ENCODE measurements at places on chromosomes 5 and 9. TPM values are rescaled to one million over a fixed set of nuclear protein-coding genes. Genes with fewer than 3 reads are reported as not detected.

DNA sequence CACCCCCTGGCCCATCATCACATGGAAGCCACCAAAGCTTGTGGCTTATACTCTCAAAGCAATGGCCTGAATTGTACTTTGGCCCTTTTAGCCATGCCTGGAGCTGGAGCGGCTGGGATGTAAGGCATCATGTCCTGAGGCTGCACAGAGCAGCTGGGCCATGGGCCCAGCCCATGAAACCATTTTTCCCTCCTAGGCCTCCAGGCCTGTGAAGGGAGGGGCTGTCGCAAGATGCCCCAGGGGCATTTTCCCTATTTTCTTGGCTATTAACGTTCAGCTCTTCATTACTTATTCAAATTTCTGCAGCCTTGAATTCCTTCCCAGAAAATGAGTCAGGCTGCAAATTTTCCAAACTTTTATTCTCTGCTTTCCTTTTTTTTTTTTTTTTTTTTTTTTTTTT is 27.7 kb downstream of the FST start:
- DNase-seq, result no peak

DNA sequence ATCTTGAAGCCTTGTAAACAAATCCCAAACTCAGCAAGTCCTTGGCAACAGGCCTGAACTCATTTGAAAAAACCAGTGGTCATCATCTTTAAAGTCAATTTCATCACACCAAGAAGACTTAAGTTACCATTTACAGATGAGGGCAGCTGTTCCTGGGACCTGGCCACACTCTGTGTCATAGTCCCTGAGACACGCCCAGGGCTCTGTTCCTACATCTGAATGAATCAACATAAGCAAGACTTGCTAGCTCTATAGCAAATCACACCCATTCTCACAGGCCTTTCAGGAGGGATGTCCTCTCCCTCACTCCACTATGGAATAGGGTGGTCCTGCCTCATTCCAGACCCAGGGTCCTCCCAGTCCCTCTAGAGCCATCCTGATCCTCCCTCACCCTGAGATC is 142.8 kb downstream of the NSG2 start:
- DNase-seq, result no peak

DNA sequence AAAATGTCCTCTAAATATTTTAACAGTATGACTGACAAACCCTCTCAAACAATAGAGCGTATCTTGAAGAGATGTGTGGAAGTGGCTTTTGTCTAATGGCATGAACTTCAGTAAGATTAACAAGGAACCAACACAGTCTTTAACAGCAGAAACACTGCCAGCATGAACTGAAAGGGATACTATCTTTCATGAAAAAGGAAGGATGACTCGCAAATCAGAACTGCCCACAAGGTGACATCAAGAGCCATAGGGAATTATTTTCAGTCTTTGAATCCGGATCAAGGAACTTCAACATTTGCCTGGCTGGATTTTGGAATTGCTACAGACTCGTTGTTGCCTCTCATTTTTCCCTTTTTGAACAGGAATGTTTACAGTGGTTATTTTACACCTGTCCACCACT is 5.1 kb upstream of the HEXB start:
- no peak for DNase-seq

GRCh38 chr5:39020458-39020857 is 53.7 kb downstream of the RICTOR start:
- no peak for DNase-seq

DNA sequence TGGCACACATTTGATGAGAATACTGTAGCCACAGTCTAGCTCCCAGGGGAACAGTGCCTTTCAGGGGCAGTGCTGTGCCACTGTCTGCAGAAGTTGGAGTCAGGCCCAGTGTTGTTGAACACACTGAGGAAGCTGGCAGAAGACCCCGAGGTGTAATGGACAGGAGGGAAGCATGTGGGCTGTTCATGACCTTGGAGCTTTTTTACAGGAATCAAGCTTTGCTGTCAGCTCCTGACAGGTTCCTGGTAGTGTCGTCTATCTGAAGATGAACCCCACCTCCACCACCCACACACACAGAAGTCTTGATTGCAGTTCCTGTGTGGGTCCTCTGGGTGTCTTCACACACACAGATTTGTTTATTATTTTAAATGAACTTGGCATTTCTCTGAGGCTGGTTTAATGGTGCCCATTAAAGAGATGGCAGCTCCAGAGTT is 40.3 kb upstream of the TNFAIP8 start:
- DNase-seq, result no peak

GRCh38 chr5:124260921-124261515 is 485.4 kb downstream of the ZNF608 start:
- DNase-seq, result no peak

GRCh38 chr5:168962306-168962705 is 338.6 kb downstream of the SLIT3 start:
- DNase-seq, result no peak

- DNase-seq, result no peak
Observed at GRCh38 chr5:3002230-3002629, 250.8 kb upstream of the IRX2 start.

DNA sequence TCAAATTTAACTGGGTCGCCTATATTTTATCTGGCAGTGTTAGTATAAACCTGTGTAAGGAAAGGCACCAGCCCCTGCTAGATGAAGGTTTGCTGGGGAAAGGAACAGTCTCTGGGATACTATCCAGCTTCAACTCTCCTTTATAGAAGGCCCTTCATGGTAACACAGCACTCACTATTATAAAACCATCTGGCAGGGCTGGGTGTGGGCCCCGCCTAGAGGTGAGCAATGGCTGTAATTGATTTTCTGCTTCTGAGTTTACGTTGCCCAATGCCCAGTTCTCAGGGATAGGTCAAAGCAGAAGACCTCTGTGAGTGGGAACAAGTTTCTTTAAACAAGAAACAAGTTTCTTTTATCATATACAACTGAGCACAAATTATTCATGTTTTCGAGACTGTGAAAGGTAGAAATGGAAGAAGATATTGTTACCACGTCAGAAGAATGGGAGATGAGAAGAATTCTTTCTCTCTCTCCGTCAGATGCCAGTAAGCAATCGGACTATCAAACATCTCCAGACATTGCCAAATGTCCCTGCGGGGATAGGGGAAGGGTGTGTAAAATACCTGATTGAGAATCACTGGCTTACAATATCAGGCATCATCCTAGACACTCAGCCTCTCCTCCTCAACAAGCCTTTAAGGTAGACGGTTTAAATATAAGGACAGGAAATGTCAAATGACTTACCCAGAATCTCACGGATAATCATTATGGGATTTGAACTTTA is 205.9 kb downstream of the PDZD2 start:
- no peak for DNase-seq

GRCh38 chr5:1490376-1490775 is 33.4 kb downstream of the LPCAT1 start:
- DNase-seq, result no peak

DNA sequence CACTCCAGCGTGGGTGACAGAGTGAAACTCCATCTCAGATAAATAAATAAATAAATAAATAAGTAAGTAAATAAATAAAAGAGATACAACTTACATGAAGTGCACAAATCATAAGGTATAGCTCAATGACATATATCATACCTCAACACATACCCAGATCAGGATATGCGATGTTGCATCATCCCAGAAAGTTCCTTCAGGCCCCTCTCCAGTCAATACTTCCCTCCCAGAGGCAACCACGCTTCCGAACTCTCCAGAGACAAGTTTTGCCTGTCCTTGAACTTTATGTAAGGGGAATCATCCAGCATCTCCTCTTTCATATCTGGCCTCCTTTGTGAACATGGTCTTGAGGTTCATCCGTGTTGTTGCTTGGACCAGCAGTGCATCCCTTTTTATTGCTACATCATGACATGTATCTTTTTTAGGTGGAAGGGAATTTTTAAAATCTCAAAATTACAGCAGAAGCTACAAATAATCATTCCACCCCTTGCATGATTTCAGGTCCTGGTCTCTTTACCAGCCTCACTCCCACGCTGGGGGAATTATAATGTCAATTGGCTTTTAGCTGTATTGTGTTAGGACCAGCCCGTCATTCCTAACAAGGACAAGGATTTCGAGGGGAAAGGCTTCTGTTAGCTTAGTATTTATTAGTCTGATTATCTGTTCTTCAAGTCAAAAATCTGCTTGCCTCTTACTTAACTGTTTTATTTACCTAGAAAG is 32.9 kb upstream of the AOPEP start:
- DNase-seq, result no peak

DNA sequence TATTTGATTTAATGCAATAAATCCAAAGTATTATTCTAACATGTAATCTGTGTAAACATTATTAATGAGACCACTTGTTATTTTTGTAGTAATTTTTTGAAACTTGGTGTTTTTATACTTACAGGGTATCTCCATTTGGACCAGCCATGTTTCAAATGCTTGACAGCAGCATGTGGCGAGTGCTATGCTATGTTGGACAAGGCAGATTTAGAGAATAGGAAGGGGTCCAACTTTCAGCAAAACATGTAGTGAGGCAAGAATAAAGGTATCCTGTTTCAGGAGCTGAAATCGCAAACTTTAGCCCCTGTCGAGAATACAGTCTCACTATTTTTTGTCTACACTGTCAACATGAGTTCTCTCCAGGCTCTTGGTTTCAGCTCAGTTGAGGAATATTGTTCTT is 33.7 kb downstream of the SNX24 start:
- no peak for DNase-seq

GRCh38 chr9:85414390-85414789 is 327.4 kb downstream of the AGTPBP1 start:
- DNase-seq, result no peak

- no peak for DNase-seq
Observed at GRCh38 chr9:81976351-81976750, 12.2 kb upstream of the SPATA31D1 start.

DNA sequence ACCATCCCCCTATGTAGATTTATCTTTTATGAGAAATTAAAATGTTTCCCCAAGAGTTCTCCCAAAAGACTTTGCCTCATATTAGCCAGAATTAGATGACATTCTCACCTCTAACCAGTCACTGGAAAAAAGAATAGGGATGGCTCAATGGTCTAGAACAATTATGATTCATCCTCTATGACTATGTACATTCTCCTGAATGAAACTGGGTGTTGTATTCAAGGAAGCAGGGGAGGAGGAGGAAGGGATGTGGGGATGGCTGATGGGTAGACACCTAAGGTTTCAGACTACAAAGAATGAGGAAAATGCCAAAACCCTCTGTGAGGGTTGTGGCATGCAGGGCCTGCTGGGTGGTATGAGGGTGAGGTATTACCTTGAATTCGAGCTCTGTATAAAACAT is 49.5 kb upstream of the BRINP1 start:
- DNase-seq, result no peak

DNA sequence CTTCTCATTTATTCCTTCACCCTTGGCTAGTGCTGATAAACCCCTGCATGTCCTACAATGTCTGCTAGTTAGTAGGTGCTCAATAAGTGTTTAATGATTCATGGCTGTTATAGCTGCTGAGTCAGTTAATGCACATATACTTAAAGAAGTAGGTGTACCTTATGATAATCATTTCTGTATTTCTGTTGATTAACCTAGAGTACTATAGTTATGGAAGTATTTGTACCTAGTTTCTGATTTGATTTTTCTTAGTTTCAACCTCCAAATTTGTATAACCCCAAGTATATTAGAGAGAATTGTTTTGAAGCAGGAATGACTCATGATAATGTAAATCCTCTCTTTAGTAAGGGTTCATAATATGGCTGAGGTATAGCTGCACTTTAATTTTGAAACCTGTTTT is 8.9 kb downstream of the SMAD5 start:
- DNase-seq, result no peak

- no peak for DNase-seq
Observed at GRCh38 chr5:10266137-10266536, 16.1 kb downstream of the CCT5 start.

GRCh38 chr5:15502208-15502607 is 2.2 kb downstream of the FBXL7 start:
- DNase-seq, result no peak

- DNase-seq, result peak; percentile 58
Observed at GRCh38 chr9:1009101-1009707, 32.7 kb downstream of the DMRT3 start.

DNA sequence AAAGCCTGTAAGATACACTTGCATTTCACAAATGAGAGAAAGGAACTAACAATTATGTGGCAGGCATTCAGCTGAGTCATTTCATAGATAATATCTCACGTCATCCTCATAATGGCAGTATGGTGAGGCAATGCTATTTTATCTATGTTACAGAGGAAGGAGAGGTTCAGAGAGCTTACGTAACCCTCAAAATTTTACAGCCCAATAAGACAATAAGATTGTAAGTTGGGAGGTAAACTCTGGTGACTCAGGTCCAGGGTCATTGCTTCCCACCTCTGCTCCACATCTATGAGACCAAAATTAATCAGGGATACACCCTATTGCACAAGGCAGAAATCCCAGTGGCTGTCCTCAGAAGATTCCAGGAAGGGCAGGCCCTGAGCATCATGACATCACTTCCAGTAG is 309.7 kb downstream of the NSG2 start:
- DNase-seq, result no peak

- DNase-seq, result no peak
Observed at GRCh38 chr5:79666758-79667157, 22.9 kb upstream of the CMYA5 start.

GRCh38 chr5:150731669-150732242 is 27.1 kb downstream of the DCTN4 start:
- DNase-seq, result no peak

DNA sequence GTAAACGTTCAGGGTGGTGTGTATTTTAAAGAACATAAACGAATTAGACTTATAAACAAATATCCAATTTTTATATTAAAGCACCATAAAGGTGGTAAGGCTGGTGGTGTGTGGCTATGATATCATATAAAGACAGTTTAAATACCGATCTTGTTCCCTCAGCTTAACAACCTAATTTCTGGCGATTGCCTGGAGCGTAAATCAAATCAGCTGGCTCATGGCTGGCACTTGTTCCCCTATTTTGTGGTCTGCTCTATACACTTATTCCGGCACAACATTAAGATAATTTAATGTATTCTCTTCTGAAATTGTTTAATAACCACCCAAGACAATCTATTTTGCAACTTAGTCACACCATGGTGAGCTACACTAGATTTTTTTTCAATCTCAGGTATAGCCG is 2.4 kb upstream of the HAPLN1 start:
- DNase-seq, result no peak

- no peak for DNase-seq
Observed at GRCh38 chr9:16421532-16421931, 448.9 kb downstream of the BNC2 start.

- no peak for DNase-seq
Observed at GRCh38 chr5:133533541-133533940, 78.8 kb downstream of the FSTL4 start.

DNA sequence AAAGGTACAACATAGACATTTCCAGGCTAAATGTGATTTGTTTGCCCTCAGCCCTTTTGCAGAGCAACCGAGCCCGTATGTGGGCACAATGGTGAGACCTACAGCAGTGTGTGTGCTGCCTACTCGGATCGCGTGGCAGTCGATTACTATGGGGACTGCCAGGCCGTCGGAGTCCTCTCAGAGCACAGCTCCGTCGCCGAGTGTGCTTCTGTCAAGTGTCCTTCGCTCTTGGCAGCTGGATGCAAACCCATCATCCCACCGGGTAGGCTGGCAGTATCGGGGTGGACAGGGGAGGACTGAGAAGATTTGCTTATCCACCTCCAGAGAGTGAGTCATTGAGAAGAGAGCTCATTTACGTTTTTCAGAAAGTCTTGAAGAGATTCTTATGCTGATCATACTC is 17.8 kb upstream of the GLIPR2 start:
- DNase-seq, result no peak

Gene FGF18
- total RNA-seq, result 0.82 TPM

Gene NEK6
- total RNA-seq, result 11.0 TPM

Gene HACD4
- 0.41 TPM for total RNA-seq

Gene DDX41
- total RNA-seq, result 77.0 TPM

Gene ECM2
- total RNA-seq, result 3.3 TPM

Gene STPG3
- not detected for total RNA-seq

Gene SLC36A2
- not detected for total RNA-seq

Gene MAP3K1
- 22.8 TPM for total RNA-seq

Gene CBY3
- not detected for total RNA-seq

Gene GLRX
- 9.8 TPM for total RNA-seq
